ENCODE measurements at places on chromosomes 1 and 21.

- no peak for DNase-seq
Observed at GRCh38 chr1:204723131-204723787, 37.7 kb upstream of the LRRN2 start.

DNA sequence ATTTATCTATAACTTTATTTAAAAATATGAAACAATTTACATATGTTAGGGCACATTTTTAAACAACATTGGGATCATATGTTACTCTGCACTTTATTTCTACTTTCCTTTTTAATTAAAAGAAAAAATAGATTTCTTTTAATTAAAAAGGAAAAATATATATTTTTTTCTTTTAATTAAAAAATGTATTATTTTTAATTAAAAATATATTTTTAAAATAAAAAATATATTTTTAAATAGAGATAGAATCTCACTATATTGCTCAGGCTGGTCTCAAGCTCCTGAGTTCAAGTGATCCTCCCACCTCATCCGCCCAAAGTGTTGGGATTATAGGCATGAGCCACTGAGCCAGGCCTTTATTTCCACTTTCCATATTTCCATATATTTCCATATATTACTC, 36.7 kb downstream of the WARS2 start:
- DNase-seq, result no peak

GRCh38 chr1:57485643-57486042, 61.8 kb upstream of the DAB1 start:
- DNase-seq, result peak; percentile 79

DNA sequence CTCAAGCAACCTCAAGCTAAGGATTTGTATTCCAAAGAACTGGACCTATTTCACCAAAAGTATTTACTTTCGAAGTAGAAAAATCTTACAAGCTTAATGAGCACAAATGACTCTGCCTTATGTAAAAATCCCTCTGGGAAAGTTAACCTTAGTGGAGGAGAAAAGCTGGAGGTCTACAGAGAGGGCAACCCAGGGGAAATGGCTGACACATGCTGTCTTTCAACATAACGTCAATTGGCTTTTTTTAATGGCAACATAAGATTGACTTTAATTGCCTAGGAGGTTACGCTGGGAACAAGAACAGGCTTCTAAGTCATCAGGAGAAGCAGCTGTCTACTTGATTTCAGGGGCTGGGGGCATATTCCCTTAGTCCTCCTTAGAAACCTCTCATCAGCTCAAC, 52.3 kb downstream of the UTP25 start:
- DNase-seq, result no peak

- DNase-seq, result no peak
Observed at GRCh38 chr1:40396420-40396819, 22.9 kb downstream of the SMAP2 start.

DNA sequence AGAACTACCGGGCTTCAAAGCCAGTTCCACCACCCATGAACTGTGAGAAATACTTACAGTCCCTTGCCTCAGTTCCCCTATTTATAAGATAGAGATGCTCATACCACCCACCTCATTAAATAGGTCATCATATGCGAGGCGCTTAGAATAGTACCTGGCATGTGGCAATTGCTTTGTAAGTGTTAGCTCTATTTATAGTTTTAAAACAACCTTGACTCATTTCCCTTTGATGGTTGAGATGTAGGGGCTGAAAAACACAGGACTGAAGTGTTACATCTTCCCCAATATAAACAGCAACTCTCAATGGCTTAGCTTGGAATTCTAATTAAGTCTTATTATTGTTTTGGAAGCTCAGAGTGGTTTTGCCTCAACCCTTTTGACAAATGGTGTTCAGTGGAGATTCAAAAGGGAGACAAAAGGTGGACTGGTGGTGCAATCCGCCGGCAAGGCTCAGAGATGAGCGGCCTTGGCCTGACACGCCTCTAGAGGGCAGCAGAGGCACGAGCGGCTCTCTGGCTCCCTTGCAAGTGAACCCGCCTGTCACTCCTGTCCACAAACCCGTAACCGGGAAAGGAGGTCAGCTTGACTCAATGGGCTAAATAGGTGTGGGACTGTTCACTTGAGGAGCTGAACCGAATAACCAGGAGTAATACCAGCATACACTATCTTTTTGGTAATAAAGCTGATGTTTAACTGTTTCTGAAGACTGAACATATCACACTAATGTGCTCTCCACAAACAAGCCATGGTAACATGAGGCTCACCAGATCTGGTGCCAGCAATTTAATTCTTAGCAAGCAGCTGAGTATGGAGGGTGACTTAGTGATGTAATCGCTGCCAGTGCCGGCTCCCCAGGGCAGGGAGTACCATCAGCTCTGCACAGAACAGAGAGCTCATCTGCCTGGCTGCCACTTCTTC, 19.5 kb upstream of the SMYD2 start:
- DNase-seq, result peak; percentile 72

- DNase-seq, result no peak
Observed at GRCh38 chr1:41622402-41622801, 137.9 kb upstream of the EDN2 start.

Data from fibroblast of mammary gland (primary cell).